ENCODE measurements at places on chromosomes 1 and 21.

GRCh38 chr21:32304998-32305397 lies 6.3 kb downstream of the MRAP start:
- DNase-seq: no peak

DNA sequence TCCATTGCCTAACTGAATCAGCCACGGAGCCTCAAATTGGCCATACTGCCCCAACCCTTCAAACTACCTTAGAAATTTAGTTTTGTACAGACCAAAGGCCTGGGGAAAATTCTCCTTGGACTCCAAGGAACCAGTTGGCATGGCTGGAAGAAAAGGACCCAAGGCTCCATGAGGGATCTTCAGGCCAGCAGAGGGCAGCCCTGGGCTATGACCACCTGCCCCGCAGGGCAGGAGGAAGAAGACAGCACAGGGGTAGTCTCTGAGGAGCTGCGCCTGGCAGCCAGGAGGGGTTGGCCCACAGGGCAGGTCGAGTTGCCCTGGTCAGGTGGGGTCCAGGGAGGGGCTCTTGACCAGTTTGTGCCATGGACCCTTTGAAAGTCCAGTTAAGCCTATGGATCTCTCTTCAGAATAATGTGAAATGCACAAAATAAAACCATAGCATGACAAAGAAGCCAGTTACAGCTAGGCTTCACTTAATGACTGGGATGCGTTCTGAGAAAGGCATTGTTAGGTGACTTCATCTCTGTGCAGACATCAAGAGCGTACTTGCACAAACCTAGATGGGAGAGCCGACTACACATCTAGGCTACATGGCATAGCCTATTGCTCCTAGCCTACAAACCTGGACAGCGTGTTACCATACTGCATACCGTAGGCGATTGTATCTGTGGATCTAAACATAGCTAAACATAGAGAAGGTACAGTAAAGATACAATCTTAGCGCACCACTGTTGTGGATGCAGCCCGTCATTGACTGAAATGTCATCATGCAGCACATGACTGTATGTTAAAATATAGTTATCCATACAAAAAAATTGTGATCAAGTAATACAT lies 26.1 kb downstream of the CACNA1S start:
- DNase-seq: peak; percentile 10

- DNase-seq: no peak
These were observed 18.8 kb downstream of the LRRC52 start for GRCh38 chr1:165562571-165562970.

GRCh38 chr21:34156957-34157356 lies 83.6 kb downstream of the MRPS6 start:
- no peak for DNase-seq

DNA sequence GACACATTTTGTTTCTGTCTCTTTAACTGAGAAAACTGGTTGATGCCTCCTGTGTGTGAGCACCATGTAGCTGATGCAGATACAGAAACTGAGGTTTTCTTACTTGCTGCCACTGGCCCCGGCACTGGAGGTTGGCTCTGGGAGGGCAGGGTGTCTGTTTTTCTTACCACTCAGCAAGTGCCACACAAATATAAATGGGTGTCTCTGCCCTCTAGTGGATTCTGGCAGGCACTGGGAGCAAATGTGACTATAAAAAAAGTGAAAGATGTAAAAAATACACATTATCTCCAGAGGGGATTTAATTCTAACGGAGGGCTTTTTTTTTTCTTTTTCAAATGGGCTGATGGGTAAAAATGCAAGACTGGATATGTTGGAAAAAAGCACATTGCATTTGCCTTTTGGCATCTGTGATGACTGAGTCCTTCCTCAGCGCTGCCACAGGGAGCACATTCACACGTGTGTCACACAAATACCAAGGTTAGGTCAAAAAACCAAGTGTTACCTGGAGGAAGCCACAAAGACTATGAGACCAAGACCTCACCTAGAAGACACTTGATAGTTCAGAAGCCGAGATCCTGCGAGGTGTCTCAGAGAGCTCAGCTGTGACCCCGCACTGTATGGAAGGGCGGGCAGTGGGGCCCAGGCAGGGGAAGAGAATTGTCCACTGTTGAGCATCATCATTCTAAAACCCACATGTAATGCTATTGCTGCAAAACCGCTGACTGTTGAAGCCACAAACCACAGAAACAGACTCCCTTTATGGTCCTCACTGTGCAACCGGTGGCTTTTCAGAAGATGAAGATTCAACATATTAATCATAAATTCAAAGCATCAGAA lies 18.9 kb downstream of the PGBD2 start:
- DNase-seq: peak; percentile 6

DNA sequence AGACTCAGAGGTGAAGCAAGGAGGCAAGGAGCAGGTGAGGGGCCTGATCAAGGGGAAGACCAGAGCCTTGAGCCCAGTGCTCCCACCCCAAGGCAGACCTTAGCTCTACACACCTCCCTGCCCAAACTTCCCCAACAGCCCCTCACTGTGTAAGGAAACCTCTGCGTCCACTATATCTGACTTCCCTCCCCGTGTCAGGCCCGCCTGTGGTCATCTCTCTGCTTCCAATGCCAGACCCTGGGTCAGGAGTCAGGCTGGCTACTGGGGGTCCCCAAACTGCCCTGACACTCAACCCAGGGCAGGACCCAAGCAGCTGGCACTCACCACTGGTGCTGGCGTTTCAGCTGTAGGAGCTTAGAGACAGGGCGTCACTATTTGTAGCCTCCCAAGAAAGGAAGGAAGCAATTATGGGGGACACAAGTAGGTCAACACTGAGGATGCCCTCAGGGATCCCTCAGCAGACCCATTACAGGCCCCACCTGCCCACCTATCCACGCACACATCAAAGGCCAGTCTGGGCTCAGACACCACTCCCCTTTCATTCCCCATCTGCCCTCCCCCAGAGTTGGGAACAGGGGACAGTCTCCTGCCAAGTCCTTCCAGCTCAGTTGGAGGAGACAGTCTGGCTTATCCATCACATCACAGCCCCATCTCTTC lies 811 bp upstream of the S100A3 start:
- no peak for DNase-seq

DNA sequence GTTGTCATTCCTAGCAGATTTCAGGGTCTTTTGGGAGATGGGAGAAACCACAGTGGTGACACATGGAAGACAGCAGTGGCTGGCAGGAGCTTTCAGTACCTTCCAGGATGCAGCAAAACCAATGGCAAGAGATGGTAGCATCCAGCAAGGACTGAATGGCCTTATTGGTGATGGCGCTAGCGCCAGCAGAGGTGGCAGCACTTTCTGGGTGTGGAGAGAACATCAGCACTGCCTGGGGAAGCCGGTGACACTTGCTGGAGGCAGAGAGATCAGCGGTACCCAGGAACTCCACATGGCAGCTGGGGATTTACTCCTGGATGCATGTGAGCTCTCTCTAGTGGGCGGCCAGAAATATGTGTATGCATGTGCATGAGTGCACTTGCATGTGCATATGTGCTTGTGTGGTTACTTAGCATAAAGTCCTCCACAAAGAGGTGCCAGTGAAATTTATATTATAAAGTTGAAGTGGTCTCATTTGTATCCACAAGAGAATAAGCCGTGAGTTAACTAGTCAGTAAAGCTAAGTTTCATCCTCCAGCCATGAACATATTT lies 364.7 kb downstream of the LMX1A start:
- no peak for DNase-seq

GRCh38 chr1:25872713-25873112 lies 2.8 kb downstream of the PAQR7 start:
- no peak for DNase-seq

GRCh38 chr1:101102426-101103156 lies 77.0 kb upstream of the DPH5 start:
- no peak for DNase-seq

- DNase-seq: no peak
These were observed 485.9 kb downstream of the OMA1 start for GRCh38 chr1:58060559-58061170.

DNA sequence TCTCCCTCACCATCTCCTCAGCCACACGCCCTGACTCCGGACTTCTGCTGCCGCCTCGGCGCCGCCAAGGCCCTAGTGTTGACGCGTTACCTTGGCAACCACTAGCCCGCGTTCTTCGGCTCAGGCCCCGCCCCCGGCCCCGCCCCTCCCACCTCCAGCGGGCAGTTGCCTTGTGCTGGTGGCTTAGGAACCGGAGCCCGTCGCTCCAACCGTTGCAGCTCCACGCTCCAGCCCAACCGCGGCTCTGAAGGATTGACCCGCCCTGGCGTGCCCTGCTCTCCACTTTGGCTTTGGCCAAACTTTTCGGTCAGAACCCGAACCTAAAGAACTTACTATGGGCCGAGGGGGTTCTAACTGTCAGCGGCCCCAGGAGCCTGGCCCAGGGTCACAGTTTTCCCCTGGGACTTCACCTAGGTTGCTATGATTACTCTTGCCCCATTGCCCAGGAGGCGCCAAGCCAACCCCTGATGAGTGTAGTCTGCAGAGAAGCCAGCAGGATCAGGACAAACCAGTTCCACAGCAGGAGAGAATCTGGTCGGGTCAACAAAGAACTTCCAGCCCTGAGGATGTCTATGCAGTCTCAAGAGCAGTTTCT lies at the start of gene CFAP45:
Gene CFAP45 (minus strand): TSS at position 80 of the 595 bp plus-strand sequence. CDS start 67 bp downstream, at position 13.
- DNase-seq: no peak

GRCh38 chr1:154141240-154141639 lies 13.6 kb downstream of the NUP210L start:
- DNase-seq: no peak

- no peak for DNase-seq
These were observed 219.7 kb downstream of the NFIA start for GRCh38 chr1:61301824-61302657.

- DNase-seq: no peak
These were observed 97.4 kb upstream of the SGIP1 start for GRCh38 chr1:66436378-66437135.

DNA sequence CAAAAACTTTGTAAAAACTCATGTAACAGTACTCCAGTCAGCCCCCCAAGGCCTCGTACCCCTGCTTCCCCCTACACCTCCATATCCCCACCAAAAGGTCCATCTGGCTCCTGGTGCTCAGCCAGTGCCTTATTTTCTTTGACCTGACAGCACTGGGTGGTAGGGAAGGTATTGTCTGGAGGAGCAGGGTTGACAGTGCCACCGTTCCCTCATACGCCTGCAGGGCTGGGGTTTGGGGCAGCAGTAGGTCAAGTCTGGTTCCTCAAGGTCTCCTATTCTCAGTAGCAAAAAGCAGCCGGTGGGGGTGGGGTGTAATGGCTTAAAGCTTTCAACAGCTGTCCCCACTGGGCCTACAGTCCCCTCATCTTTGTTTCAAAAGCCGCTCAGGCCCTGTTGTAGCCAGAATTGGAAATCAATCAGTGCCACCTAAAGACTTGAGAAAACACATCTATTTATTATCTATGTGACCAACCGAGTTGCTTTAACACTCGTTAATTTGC lies 25.3 kb upstream of the TTF2 start:
- DNase-seq: no peak

GRCh38 chr1:66778266-66778665 lies 22.8 kb downstream of the INSL5 start:
- DNase-seq: no peak

- no peak for DNase-seq
These were observed 204.1 kb downstream of the COL24A1 start for GRCh38 chr1:85952460-85952859.

DNA sequence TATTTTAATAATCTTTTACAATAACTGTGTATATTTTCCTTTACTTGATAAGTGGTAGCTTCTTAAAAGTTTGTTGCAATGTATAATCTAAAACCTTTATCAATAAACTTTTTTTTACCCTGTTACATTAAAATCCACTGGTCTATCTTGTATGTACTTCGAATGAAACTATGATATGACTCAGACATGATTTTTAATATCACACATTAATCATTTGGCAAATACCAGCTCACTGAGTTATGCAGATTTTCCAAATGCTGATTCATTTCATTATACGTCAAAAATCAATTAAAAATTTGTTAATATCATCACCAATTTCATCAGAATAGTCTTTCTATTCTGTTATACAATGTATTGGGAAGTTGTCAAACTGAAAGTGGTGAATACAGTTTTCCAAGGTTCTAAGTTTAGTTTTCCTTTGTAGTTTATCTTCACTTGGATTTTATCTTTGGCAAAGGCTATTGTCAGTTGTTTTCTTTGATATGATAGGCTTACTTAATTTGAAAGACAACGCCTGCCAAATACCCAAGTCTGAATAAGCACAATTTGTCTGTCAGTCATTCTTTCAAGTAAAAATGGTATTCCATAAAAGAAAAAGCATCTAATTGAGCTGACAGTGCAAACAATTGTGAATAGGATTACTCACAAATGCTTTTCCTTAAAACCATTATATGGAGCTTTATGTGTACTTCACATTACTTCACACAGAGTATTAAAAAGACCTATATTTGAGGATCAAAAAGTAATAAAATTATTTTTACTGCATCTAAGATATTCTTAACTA lies 127.0 kb downstream of the NME7 start:
- no peak for DNase-seq

DNA sequence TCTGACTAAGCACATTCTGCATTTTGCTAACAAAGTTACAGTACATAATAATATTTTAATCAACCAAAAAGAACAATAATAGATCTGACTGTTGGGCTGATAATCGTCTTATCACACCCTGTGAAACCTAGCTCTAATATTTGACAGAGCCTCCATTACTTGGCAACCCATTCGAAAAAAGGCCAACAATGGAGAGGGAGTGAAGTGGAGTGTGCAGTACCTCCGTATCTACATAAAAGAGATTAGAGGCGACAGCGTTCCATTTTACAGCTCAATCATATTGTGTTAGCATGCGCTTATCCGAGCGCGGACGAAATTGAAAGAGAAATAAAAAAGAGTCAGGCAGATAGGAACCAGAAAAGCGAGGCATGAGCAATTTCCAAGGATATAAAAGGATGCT lies 137.3 kb upstream of the USH2A start:
- no peak for DNase-seq

- DNase-seq: no peak
These were observed 78.9 kb downstream of the DENND1B start for GRCh38 chr1:197696372-197696771.

DNA sequence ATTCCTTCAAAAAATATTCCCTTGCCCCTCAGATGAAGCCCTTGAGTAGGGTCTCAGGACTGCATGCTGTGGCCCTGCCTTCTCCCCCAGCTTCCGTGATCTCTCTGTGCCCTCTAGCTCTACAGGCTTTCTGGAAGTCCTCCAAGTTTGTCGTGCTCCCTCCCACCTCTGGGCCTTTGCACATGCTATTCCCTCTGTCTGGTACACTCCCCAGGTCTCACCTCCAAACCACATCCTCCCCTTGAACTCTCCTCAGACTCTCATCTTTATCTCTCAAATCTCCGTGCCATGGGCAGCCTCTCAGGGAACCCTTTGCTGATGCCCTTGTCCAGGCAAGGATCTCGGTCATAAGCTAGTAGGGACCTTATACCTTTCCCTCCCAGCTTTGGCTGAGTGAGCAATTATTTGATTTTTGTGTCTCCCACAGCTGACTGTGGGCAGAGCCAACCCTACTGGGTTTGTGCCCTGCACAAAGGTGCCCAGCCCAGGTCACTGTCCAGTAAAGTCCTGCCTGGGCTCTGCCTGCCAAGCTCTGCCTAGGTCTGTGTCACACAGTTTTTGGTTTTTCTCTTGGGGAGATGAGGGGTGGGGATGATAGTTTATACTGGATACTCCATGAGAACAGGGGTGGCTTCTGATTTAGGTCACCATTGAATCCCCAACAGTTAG lies 188.1 kb downstream of the ZNF281 start:
- no peak for DNase-seq
